ENCODE measurements at places on chromosomes 3 and 15.

GRCh38 chr15:56491110-56491722 is 26.3 kb upstream of the MNS1 start:
- no peak for DNase-seq

GRCh38 chr3:37630441-37630840 is 231.2 kb upstream of the CTDSPL start:
- DNase-seq, result no peak

- no peak for DNase-seq
Observed at GRCh38 chr15:39447881-39448280, 133.0 kb upstream of the THBS1 start.

DNA sequence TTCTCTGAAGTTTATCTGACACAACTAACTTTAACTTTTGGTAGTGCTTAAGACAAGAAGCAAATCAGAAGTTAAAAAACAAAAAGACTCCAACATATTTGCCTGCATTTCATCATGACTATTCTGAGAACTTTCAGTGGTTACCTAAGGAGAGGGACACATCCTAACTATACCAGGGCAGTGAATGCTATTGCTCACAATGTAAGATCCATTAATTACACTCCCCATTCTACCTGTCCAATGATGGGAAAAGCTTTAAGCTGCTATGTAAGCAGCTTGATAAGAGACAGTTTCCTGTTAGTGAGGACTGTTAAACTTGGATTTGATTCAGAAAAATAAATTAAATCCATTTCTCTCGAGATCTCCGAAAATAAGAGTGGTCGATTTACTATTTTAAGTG is 37.5 kb downstream of the SERPINI1 start:
- no peak for DNase-seq

DNA sequence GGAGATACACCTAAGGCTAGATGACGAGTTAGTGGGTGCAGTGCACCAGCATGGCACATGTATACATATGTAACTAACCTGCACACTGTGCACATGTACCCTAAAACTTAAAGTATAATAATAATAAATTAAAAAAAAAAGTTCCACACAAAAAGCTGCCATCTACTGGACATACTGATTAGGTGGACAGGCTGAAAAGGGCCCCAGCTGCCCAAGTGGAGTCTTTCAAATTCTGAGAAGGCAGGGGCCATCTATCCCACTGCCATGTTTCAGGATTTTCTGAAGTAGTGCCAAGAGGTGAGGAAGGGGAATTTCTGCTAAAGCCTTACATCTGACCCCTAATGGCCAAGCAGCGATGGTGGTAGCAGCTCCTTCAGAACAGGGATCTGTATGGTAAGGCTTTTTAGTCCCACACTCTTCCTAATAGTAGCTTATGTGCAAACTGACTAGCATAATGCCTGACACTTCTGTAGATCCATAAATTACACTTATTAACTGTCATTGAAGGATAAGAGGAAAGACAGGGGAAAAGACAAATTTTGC is 7.7 kb downstream of the FSTL1 start:
- no peak for DNase-seq

DNA sequence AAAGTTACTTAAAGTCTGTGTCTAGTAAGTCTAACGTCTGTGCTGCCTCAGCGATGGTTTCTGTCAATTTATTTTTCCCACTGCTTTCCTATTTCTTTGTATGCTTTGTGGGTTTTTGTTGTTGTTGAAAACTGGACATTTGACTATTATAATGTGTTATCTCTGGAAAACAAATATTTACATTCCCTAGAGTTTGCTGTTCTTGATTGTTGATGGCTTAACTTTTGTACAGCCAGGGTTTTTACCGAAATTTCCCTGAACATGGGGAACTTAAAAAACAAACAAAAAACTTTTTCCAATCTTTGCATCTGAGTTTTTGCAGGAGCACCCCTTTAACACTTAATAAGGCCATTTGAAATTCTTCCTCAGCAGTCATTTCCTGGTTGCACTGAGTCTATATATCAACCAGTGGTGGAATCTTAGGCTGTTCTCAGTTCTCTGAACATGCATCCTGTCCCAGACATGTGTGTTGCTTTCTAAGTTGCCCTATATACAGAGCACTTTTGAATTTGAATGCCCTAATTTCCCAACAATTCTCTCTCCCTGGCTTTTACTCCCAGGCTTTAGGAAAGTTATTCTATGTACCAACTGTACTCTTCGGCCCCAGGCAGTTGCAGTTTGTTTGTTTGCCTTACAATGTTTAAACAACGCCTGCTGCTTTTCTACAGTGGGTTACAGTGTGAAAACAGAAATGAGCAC is 11.8 kb upstream of the PIAS1 start:
- no peak for DNase-seq

GRCh38 chr3:138941259-138941885 is 5.6 kb downstream of the FOXL2 start:
- no peak for DNase-seq

Data from cortex of kidney (tissue), 1 donor.